ENCODE measurements at places on chromosomes 2 and 18. TPM values are rescaled to one million over a fixed set of nuclear protein-coding genes. Genes with fewer than 3 reads are reported as not detected.

The BOLL gene
- not detected for total RNA-seq

The CAPG gene
- 262 TPM for total RNA-seq

The CNDP1 gene
- total RNA-seq, result not detected

The HOXD1 gene
- 2.9 TPM for total RNA-seq

The STEAP3 gene
- 60.0 TPM for total RNA-seq

The CD8B gene
- total RNA-seq, result not detected

The CGREF1 gene
- total RNA-seq, result 1.5 TPM

The TMEM247 gene
- total RNA-seq, result not detected

The NYAP2 gene
- total RNA-seq, result not detected

The PAIP2B gene
- 0.81 TPM for total RNA-seq

The UGT1A4 gene
- total RNA-seq, result not detected

The OTX1 gene
- 0.49 TPM for total RNA-seq

The LTBP1 gene
- total RNA-seq, result 576 TPM

The FOXI3 gene
- total RNA-seq, result not detected

The ACTG2 gene
- total RNA-seq, result 7.2 TPM

The FSIP2 gene
- total RNA-seq, result 0.65 TPM

The CNTNAP5 gene
- 0.12 TPM for total RNA-seq

The FMNL2 gene
- 30.1 TPM for total RNA-seq

The LIMS1 gene
- total RNA-seq, result 91.5 TPM

The SCN7A gene
- total RNA-seq, result not detected

The AGAP1 gene
- total RNA-seq, result 18.5 TPM

The ARHGAP15 gene
- 0.49 TPM for total RNA-seq

The SGPP2 gene
- total RNA-seq, result 0.12 TPM

The KLHL14 gene
- total RNA-seq, result 0.16 TPM

The UPP2 gene
- not detected for total RNA-seq

The SF3B1 gene
- total RNA-seq, result 327 TPM

The AQP12A gene
- not detected for total RNA-seq

The PLGLB1 gene
- 1.8 TPM for total RNA-seq

The SPHKAP gene
- not detected for total RNA-seq

The ATP8B1 gene
- total RNA-seq, result 52.8 TPM

The VSNL1 gene
- 0.16 TPM for total RNA-seq

The POTEI gene
- not detected for total RNA-seq

The FNDC4 gene
- total RNA-seq, result 17.1 TPM

The ST6GAL2 gene
- 1.6 TPM for total RNA-seq

The PROC gene
- total RNA-seq, result not detected

The IGFBP5 gene
- total RNA-seq, result 206 TPM

The CTAGE1 gene
- not detected for total RNA-seq

The AGXT gene
- not detected for total RNA-seq

The PNO1 gene
- 9.5 TPM for total RNA-seq

The ALK gene
- total RNA-seq, result 0.16 TPM

The CDK15 gene
- total RNA-seq, result 4.7 TPM

The GTF3C2 gene
- total RNA-seq, result 29.7 TPM

The ODC1 gene
- total RNA-seq, result 39.3 TPM

The PCARE gene
- total RNA-seq, result not detected

The IL36B gene
- total RNA-seq, result not detected

The CHRNA1 gene
- not detected for total RNA-seq

The PARD3B gene
- 27.1 TPM for total RNA-seq

The TUBA4A gene
- total RNA-seq, result 68.4 TPM

The SLC4A5 gene
- total RNA-seq, result 0.81 TPM

The ATG4B gene
- total RNA-seq, result 58.0 TPM

The SERPINB10 gene
- not detected for total RNA-seq

Measured in hair follicle dermal papilla cell (primary cell).